ACHN (cell line): ENCODE measurements at places on chromosomes 12 and 14.

DNA sequence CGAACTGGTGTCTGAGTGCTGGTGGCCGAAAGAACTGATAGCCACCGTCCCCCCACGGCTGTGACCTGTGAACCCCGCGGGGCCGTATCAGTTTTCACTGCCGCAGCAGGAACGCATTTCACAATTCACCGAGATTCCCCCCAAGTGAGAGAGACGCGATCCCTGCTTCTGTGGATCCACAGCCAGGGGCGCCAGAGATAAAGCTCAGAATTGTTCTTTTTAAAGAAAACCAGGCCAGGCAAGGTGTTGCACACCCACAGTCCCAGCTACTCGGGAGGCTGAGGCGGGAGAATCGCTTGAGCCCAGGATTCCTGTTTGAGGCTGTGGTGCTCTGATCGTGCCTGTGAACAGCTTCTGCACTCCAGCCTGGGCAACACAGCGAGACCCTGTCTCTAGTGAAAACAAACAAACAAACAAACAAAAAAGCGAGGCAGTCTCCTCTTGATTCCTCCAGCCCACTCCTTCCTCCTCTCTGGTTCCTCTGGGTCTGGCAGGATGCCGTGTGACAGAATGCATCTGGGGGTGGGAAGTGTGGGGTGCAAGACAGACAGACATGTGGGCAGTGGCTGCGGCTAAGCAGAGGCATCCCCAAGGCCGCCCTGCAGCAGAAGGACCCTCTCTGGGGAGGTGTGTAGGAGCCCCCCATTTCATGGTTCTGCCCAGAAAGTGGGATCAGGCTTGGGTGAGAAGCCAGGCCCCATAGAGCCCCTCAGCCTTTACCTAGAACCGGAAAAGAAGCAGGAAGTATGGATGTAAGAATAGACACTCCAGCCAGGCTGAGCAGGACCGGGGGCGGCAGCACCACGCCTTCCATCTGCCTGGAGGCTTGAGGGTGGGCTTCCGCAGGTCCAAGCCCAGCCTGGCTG lies 39.2 kb upstream of the PPP1R13B start:
- DNase-seq, result no peak

DNA sequence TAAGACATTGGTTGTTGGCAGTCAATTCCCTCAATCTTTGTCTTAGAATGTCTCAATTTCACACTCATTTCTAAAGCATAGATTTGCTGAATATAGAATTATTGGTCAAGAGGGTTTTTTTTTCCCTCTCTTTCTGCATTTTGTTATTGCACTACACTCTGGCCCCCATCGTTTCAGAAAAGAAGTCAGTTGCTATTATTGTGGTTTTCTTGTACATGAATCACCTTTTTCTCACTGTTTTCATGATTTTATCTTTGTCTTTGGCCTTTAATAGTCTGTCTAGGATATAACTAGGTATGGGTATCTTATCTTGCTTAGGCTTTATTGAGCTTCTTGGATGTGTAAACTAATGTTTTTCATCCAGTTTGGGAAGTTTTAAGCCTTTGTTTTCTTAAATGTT lies 194.3 kb upstream of the DAAM1 start:
- no peak for DNase-seq

DNA sequence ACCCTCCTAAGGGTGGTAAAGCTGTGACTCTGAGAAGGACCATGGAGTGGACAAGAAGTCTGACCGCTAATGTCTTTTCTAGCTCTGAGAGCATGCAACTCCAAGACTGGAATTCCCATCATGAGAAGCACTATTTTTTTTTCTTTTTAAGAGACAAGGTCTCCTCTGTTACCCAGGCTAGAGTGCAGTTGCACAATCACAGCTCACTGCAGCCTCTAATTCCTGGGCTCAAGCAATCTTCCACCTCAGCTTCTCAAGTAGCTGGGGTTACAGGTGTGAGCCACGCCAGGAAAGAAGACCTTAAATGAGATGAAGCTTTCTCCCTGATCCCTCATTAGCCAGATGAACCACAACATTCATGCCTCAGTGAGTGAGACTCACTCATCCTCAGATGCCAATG lies 19.2 kb downstream of the VDR start:
- no peak for DNase-seq

DNA sequence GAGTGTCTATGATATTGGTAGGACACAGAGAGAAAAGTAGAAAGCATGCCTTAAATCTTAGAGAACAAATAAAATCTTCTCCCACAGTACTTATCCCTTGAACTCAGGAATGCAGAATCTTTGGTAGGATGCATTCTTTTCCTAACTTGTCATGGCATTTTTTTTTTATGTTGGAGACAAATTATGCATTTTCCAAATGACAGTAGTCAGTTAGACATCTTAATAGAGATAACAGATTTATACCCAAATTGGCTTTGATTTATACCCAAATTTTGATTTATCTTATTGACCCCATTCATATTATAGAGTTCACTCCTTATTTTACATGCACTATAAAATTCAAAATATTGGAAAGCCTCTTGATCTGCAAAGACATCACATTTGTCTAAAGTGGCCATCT lies 132.9 kb downstream of the CNTN1 start:
- no peak for DNase-seq

DNA sequence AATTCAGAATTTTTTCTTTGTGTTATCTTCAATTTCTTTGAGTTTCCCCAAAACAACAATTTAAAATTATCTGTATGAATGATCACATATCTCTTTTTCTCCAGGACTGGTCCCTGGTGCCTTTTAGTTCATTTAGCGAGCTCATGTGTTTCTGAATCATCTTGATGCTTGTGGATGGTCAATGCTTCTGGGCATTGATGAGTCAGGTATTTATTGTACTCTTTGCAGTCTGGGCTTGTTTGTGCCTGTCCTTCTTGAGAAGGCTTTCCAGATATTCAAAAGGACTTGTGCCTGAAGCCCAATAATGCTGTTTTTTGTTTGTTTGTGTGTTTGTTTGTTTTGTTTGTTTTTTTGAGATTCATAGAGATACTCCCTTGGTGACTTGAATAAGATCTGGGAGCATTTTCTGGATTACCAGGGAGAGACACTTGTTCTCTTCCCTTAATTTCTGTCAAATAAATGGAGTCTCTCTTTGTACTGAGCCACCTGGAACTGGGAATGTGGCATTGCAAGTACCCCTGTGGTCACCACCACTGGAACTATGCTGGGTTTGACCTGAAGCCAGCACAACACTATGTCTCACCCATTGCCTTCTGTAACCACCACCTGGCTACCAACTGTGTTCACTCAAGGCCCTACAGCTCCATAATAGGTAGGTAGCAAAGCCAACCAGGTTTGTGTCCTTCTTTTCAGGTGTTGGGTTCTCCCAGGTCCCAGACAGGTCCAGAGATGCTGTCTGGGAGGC lies 56.3 kb downstream of the SLC6A15 start:
- DNase-seq, result no peak

- no peak for DNase-seq
These were observed 116.3 kb downstream of the RTN1 start for GRCh38 chr14:59754256-59754655.

DNA sequence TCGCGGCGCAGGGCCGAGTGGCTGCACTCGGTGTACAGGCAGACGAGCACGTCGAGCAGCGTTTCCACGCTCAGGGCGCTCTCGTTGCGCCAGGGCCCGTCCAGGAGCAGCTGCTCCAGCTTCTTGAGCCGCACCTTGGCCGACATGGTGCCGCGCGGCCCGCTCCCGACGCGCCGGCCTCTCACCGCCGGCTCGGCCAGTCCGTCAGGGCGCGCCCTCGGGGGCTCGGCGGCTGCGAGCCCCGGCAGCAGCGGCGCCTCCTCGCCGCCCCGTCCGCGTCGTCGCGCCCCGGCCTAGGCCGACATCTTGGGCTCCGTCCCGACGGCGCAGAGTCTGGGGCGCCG lies 349 bp downstream of the CDC42BPB start:
- DNase-seq, result no peak

DNA sequence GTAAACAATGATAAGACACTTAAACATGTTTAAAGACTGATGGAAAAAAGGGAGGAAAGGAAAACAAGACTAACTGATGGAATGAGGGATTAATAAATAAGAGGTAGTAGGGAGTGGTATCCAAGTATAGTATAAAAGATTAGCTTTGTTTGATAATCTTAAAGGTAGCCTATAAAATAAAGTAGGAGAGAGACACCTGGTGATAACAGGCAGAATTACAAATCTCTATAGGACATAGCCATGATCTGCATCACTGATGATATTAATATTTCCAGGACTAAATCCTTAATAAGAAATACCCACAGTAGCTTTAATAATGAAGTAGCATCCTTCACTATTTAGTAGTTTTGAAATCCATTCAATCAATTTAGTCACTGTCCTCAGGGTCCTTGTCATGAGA lies 30.4 kb downstream of the DLGAP5 start:
- peak; percentile 51 for DNase-seq

DNA sequence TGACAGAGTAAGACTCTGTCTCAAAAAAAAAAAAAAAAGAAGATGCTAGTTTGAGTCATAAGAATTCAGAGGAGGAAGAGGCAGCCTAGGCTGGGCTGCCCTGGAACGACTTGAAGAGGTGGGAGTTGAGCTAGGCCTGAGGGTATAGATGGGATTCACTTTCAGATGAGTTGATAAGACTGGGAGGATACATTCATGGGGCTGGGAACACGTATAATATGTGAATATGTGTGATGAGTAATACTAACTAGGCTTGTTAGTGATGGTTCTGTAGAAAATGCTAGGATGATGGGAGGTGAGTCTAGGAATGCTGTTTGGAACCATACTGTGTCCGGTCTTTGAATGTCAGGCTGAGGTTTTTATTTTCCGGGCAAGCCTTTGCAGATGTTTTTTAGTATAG lies 9.0 kb downstream of the PLEKHA5 start:
- no peak for DNase-seq

- DNase-seq, result no peak
These were observed 34.3 kb downstream of the KLRD1 start for GRCh38 chr12:10341892-10342509.

DNA sequence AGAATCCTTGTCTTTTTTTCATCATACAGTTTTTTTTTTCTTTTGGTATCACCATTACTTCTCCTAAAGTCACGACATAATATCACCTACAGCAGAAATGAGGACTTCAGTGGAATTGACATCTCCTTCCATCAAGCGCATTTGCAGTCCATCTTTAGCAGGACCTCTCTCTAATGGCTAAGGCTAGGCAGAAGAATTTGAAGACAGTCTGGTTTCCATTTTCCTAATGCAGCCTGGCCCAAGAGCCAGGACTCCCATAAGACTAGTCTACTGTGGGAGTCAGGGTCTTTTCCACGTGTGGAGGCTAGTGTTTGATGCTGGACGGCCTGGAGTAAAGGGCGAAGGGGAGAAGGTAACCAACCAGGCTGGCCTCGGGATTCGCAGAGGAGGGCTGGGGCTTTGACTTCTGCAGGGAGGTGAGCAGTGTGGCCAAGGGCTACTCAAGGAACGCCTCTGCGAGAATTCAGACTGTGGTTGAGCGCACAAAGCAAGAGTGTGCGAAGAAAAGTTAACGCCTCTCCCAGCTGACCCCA lies 769 bp upstream of the ZNF740 start:
- no peak for DNase-seq

DNA sequence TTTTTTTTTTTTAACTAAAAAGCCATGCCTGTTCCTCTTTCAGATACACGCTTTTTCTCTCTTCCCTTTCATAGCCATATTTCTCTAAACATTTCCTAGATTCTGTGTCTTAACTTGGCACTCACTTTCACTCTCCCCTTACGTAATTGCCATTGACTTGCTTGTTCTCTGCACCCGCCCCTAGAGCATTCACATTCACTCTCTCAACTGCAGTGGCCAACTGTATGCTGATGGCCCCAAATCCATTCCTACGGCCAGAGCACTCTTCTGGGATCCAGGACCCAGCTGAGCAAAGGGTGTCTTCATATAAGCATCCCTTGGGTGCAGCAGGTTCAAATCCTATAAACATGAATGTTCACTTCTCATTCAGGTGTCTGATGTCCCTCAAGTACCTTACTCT lies 59.5 kb downstream of the CKB start:
- no peak for DNase-seq

GRCh38 chr14:70788898-70789297 lies 20.4 kb downstream of the MAP3K9 start:
- no peak for DNase-seq

DNA sequence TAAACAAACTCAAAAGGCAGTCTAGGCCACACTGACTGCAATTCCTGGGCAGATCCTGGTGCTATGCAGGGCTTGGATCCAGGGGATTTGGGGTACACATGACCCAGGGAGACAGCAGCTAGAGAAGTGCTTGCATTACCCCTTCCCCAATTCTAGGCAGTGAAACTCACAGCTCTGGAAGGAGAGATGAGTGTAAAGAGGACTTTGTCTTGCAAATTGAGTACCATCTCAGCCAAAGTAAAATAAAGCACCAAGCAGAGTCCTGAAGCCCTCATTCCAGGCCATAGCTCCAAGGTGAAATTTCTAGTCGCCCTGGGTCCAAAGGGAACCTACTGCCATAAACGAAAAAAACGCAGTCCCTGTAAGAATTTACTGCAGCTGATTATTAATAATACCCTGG lies 644.9 kb upstream of the FLRT2 start:
- DNase-seq, result no peak

DNA sequence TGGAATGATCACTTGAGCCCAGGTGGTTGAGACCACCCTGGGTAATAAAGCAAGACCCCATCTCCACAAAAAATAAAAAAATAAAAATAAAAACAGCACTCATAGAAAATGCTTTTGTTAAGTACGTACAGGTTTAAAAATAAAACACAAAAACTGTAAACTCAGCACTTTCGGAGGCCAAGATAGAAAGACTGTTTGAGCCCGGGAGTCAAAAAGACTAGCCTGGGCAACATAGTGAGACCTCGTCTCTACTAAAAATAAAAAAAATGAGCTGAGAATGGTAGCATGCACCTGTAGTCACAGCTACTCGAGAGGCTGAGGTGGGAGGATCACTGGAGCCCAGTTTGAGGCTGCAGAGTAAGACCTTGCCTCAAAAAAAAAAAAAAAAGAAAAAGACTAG lies 7.5 kb downstream of the ATP6V1D start:
- DNase-seq, result no peak

GRCh38 chr14:101882141-101882935 lies 82.0 kb upstream of the DYNC1H1 start:
- no peak for DNase-seq

GRCh38 chr12:2640709-2641108 lies 154.1 kb upstream of the FKBP4 start:
- peak; percentile 98 for DNase-seq

- no peak for DNase-seq
These were observed 2.0 kb upstream of the DNAJC14 start for GRCh38 chr12:55831447-55831815.

- no peak for DNase-seq
These were observed 200.2 kb upstream of the MYL2 start for GRCh38 chr12:111120578-111120977.
